GM12878 (cell line): ENCODE measurements at places on chromosomes 6 and 20.

GRCh38 chr6:44068607-44069296, 58.5 kb downstream of the MRPL14 start:
- no peaks in the 10 kb centered on the region for H3K36me3 ChIP-seq
- peaks cover 40% of the 10 kb centered on the region for H3K4me1 ChIP-seq
- H3K4me3 ChIP-seq: no peak overlapping the region
- no peak for DNase-seq
- H3K27ac ChIP-seq: no peak overlapping the region
- H3K27me3 ChIP-seq: no peaks in the 10 kb centered on the region

GRCh38 chr6:30781743-30782424, 37.5 kb upstream of the IER3 start:
- no peak overlapping the region for H3K4me3 ChIP-seq
- H3K36me3 ChIP-seq: no peaks in the 10 kb centered on the region
- H3K27me3 ChIP-seq: no peaks in the 10 kb centered on the region

DNA sequence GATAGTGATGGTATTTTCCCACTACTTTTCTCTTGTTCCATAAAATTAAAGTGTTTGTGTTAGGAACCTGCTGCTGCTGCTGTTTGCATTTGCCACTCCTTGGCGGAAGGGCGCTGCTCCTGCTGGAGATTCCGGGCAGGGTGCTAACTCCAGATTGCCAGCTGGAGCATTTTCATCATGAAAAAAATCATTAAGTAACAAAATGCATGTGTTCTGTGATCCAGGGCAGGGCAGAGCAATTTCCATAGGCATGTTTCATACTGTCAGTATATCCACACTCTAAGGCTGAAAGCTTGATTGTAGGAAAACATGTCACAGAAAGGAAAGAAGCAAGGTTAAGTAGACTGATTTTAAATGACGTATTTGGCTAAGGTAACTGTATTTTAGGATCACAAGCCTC, 24.0 kb downstream of the PBOV1 start:
- H3K4me1 ChIP-seq: no peaks in the 10 kb centered on the region
- no peak overlapping the region for H3K4me3 ChIP-seq
- H3K27ac ChIP-seq: no peak overlapping the region
- H3K36me3 ChIP-seq: no peaks in the 10 kb centered on the region
- no peak for DNase-seq

DNA sequence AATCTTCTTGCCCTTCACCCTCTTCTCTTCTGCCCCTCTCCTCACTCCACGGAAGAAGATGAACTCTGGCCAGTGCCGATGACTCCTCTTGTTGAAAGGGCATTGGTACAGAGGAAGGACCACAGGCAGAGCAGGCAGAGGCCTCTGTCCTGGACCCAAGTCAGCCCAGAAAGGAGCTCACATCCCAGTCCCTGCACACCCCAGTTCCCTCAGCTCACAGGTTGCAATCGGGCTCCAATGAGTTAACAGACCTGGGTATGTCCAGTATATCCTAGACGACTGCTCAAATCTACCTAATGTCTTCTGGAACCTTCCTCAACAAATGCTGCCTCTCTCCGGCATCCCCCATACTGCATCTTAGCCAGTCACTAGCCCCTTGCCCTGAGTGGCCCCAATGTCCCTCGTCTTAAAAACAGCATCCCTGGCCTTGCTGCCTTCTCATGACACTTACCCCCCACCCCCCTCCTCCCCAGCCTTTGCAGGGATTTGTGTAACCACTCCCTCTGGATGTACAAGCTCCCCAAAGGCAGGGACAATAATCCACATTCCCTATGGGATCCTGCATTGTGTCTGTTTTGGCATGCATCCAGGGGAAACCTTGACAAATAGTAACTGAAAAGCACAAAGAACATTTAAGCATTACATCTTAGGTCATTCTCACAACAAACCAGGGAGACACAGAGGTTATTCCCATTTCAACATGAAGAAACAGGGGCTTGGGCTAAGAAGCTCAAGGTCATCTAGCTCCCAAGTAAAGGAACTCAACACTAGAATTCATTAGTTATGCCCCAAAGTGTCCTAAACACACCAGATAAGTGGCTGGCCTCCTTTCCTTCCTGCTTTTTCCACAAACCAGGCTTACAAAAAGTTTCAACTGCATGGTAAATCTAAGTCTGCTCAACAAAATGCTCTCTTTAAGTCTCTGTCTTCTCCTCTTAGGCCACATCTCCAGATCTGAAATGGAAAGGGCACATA, 45.1 kb downstream of the TRERF1 start:
- H3K4me3 ChIP-seq: no peak overlapping the region
- H3K27me3 ChIP-seq: no peaks in the 10 kb centered on the region
- peaks cover 26% of the 10 kb centered on the region for H3K4me1 ChIP-seq
- H3K27ac ChIP-seq: no peak overlapping the region
- H3K36me3 ChIP-seq: no peaks in the 10 kb centered on the region

DNA sequence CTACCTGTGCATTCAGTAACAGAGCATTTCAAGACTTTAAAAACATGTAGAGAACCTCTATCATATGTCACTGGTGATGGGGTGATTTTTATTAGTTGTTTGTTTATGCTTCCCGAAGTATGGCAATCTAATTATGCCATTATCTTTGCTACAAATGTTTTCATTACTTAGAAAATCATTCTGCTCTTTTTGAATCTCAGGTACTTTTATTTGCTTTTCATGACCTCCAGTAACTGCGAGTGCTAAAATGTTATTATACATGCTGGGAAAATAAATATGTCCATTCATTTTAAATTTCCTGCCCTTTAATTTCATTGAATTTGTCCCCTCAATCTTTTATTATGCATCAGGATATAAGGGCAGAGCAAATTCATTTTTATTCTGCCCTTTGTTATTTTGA, 515.7 kb downstream of the NKAIN2 start:
- no peak for DNase-seq
- no peaks in the 10 kb centered on the region for H3K27me3 ChIP-seq
- H3K4me1 ChIP-seq: no peaks in the 10 kb centered on the region
- H3K4me3 ChIP-seq: no peak overlapping the region

DNA sequence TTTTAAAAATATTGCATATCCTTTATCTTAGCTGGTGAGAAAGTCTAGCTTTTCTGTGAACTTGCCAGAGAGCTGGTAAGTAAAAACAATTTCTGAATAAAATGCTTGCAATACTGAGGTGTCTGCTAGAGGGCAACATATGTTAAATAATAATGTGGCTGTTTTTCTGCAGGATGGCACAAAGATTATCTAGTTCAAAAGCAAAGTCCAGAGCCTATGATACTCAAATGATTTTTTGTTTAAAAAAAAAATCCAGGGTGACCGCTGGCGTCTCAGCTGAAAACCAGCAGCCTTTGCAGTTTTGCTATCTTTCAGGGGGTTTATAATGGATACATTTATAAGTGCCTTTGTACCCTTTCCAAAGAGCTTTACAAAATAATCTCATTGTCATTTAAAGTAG, 194.9 kb downstream of the PHACTR1 start:
- H3K27ac ChIP-seq: no peak overlapping the region
- no peaks in the 10 kb centered on the region for H3K27me3 ChIP-seq
- H3K36me3 ChIP-seq: no peaks in the 10 kb centered on the region
- no peak overlapping the region for H3K4me3 ChIP-seq
- no peaks in the 10 kb centered on the region for H3K4me1 ChIP-seq
- DNase-seq: no peak

GRCh38 chr6:30828027-30828962, 56.0 kb upstream of the DDR1 start:
- peaks cover 16% of the 10 kb centered on the region for H3K4me1 ChIP-seq
- DNase-seq: no peak
- H3K36me3 ChIP-seq: no peaks in the 10 kb centered on the region
- no peak overlapping the region for H3K4me3 ChIP-seq

GRCh38 chr6:22271081-22271480, 25.8 kb downstream of the PRL start:
- peaks cover 9% of the 10 kb centered on the region for H3K4me1 ChIP-seq
- no peak overlapping the region; the same call in 1 of the 2 replicates for H3K4me3 ChIP-seq
- no peaks in the 10 kb centered on the region for H3K27me3 ChIP-seq
- DNase-seq: peak; percentile 47
- H3K27ac ChIP-seq: peak overlapping the region; percentile 52; the same call in 1 of the 2 replicates

GRCh38 chr6:130035211-130035610, 16.8 kb downstream of the L3MBTL3 start:
- DNase-seq: no peak
- H3K4me1 ChIP-seq: no peaks in the 10 kb centered on the region
- H3K27me3 ChIP-seq: no peaks in the 10 kb centered on the region
- no peak overlapping the region for H3K27ac ChIP-seq
- H3K36me3 ChIP-seq: no peaks in the 10 kb centered on the region

DNA sequence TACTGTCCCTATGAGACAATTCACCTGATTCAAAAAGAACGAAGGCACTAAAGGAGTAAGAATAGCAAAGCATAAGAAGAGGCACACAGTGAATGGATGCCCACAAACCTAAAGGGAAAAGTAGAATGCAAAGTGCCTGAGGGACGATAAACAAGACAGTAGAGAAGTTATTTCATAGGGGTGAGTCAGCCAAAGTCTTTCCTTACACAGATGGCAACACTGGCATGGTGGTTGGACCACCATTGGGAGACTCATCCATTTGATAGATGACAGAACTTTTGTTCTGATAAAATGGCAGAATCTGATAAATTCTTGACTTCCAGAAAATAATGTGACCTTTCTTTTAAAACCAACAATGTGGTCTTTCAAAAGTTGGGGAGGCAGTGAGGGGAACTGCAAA, 148.1 kb upstream of the HDAC2 start:
- H3K4me3 ChIP-seq: no peak overlapping the region
- no peak for DNase-seq
- H3K4me1 ChIP-seq: no peaks in the 10 kb centered on the region
- H3K36me3 ChIP-seq: no peaks in the 10 kb centered on the region

GRCh38 chr6:15431762-15432483, 186.1 kb downstream of the JARID2 start:
- H3K27me3 ChIP-seq: no peaks in the 10 kb centered on the region
- DNase-seq: no peak

DNA sequence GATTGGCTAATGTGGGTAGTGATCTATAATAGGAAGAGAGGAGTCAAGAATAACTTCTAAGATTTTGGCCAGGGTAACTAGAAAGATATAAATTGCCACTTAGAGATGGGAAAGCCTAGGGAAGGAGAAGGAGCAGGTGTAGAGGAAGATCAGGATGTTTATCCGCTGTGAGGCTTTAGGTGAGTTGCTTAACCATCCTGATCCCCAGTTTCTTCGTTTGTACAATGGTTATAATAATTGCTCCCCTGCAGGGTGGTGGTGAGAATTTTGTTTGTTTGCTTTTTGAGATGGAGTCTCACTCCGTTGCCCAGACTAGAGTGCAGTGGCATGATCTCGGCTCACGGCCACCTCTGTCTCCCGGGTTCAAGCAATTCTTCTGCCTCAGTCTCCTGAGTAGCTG, 2.4 kb upstream of the MYMX start:
- DNase-seq: no peak
- peaks cover 23% of the 10 kb centered on the region for H3K4me1 ChIP-seq
- H3K27ac ChIP-seq: no peak overlapping the region
- no peaks in the 10 kb centered on the region for H3K36me3 ChIP-seq
- H3K27me3 ChIP-seq: no peaks in the 10 kb centered on the region

GRCh38 chr6:132228894-132229293, 172.4 kb downstream of the MOXD1 start:
- H3K4me1 ChIP-seq: no peaks in the 10 kb centered on the region
- H3K4me3 ChIP-seq: no peak overlapping the region
- H3K36me3 ChIP-seq: no peaks in the 10 kb centered on the region
- DNase-seq: no peak

GRCh38 chr6:30707281-30707850, 9.7 kb downstream of the MDC1 start:
- no peak for DNase-seq
- peaks cover 4% of the 10 kb centered on the region for H3K36me3 ChIP-seq
- no peaks in the 10 kb centered on the region for H3K27me3 ChIP-seq
- H3K4me1 ChIP-seq: peaks cover 18% of the 10 kb centered on the region

GRCh38 chr6:50337532-50338122, 287.9 kb upstream of the DEFB112 start:
- no peaks in the 10 kb centered on the region for H3K27me3 ChIP-seq
- no peaks in the 10 kb centered on the region for H3K36me3 ChIP-seq
- H3K4me1 ChIP-seq: no peaks in the 10 kb centered on the region
- DNase-seq: no peak
- H3K27ac ChIP-seq: no peak overlapping the region

DNA sequence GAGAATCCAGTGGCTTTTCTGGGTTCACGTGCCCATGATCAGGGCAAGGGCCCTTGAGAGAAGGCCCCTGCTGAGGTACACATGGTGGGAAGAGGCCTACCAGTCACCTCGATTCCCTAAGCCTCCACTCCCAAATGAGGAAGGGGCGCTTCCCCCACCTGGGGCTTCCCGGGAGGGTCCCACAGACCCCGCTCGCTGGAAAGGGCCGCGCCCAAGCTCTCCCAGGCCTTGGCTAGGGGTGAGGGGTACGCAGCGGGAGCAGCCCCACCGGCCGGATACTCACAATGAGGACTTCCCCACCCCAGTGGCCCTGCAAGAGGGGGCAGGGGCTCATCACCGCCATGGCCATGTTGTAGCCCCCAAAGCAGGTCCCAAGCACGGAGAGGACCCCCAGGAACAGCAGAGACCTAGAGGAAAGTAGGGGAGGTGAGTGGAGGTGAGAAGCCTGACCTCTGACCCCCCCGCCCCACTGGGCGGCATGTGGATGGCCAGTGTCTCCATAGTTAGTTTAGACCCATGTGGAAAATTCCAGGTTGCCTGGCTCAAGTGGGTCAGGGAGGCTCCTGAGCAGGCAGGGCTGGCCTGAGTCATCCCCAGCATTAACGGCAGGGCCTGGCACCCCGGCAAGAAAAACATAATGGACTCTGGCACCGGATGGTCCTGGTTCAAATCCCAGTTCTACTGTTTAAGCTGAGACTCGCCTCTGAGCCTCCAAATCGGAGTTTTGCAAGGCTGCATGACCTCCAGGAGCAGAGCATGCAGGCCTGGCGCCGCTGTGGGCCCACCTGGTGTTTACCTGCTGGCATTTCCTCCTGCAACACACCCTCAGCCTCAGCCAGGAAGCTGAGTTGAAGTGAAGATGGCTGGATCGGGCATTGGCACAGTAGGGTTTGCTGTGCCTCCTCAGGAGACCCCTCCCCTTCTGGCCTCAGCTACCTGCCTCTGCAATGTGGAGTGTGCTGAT, 6.6 kb downstream of the SLC52A3 start:
- H3K36me3 ChIP-seq: no peaks in the 10 kb centered on the region
- no peaks in the 10 kb centered on the region; the same call in 1 of the 2 replicates for H3K27me3 ChIP-seq
- no peak for DNase-seq
- H3K4me3 ChIP-seq: no peak overlapping the region
- H3K4me1 ChIP-seq: no peaks in the 10 kb centered on the region
- H3K27ac ChIP-seq: no peak overlapping the region

DNA sequence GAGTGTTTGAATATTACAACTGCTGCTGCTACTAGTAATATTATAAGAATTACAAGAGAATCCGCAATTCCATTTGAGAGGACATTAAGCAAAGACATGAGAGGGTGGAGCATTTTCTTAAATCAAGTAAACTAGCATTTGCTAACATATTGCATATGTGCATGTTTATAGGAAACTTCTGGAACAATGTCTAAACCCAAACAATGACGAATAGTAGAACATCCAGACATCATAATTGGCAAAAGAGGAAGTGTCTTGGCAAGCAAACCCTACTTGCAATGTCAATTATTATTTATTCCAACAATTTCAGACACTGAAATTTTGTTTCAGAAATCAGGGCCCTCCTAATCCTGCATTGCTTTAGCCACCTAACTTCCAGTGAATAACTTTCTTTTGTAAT, 1155.3 kb upstream of the GJE1 start:
- no peaks in the 10 kb centered on the region for H3K4me1 ChIP-seq
- H3K27ac ChIP-seq: no peak overlapping the region
- H3K27me3 ChIP-seq: no peaks in the 10 kb centered on the region
- no peaks in the 10 kb centered on the region for H3K36me3 ChIP-seq
- no peak for DNase-seq
